Pulmonary artery endothelial cell (primary cell): ENCODE measurements at places on chromosomes 13 and 19. TPM values are rescaled to one million over a fixed set of nuclear protein-coding genes. Genes with fewer than 3 reads are reported as not detected.

Gene NHLRC3
- 8.4 and 11.0 TPM in 2 replicates for total RNA-seq

Gene ZNF471
- 1.8 and 2.9 TPM in 2 replicates for total RNA-seq

Gene THSD1
- 28.1 and 44.6 TPM in 2 replicates for total RNA-seq

Gene LILRA2
- not detected in 2 replicates for total RNA-seq

Gene PRTN3
- not detected in 2 replicates for total RNA-seq

Gene IFI30
- 2.2 and 2.4 TPM in 2 replicates for total RNA-seq

Gene OVOL3
- not detected in 2 replicates for total RNA-seq

Gene SBK2
- not detected in 2 replicates for total RNA-seq

Gene SHC2
- 3.5 and 4.7 TPM in 2 replicates for total RNA-seq
